ENCODE measurements at places on chromosomes 4 and X.

DNA sequence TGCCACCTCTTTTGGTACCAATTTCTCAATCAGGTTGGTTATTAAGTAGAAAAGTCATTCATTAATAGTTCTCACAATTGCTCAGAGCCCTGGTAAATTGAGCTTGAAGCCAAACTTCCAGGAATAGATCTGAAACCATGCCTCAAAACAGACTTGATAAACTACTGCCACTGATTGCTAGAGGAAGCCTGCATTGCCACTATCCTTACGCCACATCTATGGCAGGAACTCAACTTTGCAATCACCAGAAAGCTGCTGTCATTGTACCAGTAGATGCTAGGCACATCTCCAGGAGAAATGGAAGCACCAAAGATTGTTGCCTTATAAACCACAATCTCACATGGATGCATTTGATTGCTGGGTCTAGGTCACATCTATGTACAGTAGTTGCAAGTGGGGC lies 21.6 kb upstream of the TSPAN7 start:
- no peak for DNase-seq

- DNase-seq = no peak
These were observed 53.6 kb upstream of the HPSE start for GRCh38 chr4:83388313-83388676.

- DNase-seq = no peak
These were observed 292.0 kb downstream of the CCSER1 start for GRCh38 chr4:90419124-90419711.

- no peak for DNase-seq
These were observed 11.7 kb upstream of the PTPN13 start for GRCh38 chr4:86582410-86582809.

- no peak for DNase-seq
These were observed 39.1 kb upstream of the TMEM184C start for GRCh38 chr4:147578051-147578476.

DNA sequence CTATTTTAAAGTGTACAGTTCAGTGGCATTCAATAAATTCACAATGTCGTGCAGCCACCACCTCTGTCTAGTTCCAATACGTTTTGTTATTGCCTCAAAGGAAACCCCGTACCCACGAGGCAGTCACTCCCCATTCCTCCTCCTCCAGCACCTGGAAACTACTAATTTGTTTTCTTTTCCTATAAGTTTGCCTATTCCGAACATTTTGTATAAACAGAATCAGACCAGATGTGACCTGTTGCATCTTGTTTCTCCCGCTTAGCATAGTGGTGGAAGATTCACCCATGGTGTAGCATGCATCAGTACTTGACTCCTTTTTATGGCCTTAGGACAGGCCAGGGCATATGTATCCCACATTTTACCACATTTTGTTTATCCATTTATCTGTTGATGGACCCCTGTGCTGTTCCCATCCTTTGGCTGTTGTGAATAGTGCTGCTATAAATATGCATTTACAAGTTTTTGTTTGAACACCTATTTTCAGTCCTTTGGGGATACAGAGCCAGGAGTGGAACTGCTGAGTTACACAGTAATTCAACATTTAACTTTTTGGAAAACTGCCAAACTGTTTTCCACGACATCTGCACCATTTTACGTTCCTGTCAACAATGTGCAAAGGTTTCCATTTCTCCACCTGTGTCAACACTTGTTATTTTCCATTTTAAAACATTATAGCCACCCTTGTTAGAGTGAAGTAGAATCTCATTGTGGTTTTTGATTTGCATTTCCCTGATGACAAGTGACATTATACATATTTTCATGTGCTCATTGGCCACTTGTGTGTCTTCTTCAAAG lies 57.8 kb upstream of the STX18 start:
- no peak for DNase-seq

DNA sequence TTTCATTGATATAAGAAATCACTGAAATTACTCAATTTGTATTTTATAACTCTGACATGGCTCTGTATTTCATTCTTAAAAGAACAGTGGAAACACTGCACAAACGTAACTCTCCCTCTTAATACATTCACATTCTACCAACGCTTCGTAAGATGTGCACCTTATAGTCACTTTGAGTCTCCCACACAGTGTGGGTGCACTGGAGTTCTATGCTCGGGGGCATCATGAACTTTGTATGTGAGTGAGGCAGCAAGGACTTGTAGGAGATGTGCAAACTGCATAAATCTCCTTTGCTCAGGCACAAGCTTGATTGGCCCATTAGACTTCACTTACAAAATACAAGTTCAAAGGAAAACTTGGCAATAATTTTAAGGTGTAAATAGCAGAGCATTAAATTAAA lies 2385.0 kb upstream of the TENM3 start:
- DNase-seq = no peak

GRCh38 chrX:134990801-134991481 lies at the start of gene SMIM10:
Gene SMIM10 (plus strand): TSS chrX:134990991. CDS start chrX:134991096, 105 bp downstream.
- DNase-seq = peak; percentile 2

DNA sequence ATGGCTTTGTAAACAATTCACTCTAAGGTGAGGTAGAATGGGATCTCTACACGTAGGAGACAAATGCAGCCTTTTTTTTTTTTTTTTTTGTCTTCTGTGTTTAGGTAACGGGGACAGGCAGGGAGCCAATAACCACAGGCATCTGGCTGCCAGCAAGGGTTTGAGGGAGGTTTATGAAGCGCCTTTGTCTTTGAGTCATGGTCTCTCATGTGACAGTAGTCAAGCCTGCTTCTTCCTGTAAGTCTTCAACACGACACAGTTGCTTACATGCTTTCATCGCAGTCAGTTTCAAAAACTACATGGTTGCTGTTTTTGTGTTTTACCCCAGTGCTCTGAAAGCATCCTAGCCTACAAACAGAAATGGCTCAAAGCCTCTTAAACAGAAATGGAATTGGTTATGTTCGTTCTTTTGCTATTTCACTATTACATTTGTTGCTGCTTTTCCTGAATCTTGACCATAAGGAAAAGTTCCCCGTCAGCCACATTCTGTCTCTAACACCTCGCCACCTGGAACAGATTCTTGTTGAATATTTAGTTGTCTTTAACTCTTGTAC lies 127.8 kb upstream of the METTL14 start:
- no peak for DNase-seq

GRCh38 chr4:143405075-143405730 lies 68.5 kb downstream of the GAB1 start:
- no peak for DNase-seq

DNA sequence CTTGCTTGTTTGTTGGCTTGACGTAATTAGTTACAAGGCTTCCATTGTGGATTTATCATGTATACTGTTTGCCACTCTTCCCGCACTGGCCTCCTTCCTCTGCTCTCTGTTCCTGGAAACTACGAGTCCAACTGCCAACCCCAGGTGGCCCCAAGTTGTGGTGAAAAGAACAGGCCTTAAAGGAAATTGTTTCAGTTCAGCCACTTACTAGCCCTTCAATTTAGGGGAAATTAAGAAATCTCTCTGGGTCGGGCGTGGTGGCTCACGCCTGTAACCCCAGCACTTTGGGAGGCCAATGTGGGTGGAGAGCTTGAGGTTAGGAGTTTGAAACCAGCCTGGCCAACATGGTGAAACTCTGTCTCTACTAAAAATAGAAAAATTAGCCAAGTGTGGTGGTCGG lies 28.0 kb downstream of the RBM47 start:
- no peak for DNase-seq

GRCh38 chr4:40285692-40286091 lies 49.4 kb upstream of the CHRNA9 start:
- no peak for DNase-seq

DNA sequence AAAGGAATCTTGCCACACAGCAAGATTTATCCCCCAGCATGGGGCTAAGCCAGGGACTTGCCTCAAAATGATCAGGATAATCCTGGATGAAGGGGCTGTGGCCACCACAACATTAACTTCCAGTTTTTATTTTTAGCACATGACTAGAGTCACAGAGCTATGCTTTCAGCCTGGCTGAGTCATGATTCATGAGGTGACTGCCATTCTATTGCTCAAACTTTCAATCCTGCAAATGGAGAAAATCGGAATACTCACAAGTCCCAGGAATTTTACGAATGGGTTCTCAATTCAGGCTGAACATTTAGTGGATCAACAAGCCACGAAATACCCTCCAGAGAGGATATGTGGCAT lies 70.7 kb upstream of the HPGD start:
- DNase-seq = no peak

- DNase-seq = no peak
These were observed 230.2 kb downstream of the CLCN4 start for GRCh38 chrX:10387011-10387410.

- no peak for DNase-seq
These were observed 1226.2 kb upstream of the TENM3 start for GRCh38 chr4:181017038-181017437.

- no peak for DNase-seq
These were observed 2.4 kb upstream of the MORF4L2 start for GRCh38 chrX:103688946-103689345.

- DNase-seq = no peak
These were observed 13.0 kb upstream of the SEPSECS start for GRCh38 chr4:25172961-25173915.

GRCh38 chrX:85111347-85111746 lies 107.7 kb downstream of the APOOL start:
- no peak for DNase-seq

DNA sequence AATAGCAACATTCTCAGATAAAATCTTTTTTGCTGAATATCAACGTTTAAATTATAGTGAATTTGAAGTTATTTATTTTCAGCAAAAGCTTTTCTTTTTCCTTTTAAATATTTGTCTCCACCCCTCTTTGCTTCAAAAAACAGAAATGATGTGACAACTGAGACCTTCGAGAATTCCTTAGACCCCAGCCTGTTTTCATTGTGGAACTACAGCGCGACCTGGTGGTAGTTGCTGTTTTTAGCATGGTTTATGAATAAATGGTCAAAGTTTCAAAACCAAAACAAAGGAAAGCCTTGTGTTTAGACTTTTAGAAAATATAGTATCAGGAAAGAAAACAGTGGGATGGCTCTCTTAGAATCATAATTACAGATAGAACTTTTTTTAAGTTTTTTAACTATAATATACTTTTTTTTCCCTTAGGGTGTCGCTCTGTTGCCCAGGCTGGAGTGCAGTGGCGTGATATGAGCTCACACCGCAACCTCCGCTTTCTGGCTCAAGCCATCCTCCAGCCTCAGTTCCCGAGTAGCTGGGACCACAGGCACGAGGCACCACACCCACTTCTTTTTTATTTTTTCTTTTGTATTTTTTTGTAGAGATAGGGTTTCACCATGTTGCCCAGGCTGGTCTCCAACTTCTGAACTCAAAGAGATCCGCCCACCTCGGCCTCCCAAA lies 26.8 kb upstream of the TMEM184C start:
- peak; percentile 34 for DNase-seq

DNA sequence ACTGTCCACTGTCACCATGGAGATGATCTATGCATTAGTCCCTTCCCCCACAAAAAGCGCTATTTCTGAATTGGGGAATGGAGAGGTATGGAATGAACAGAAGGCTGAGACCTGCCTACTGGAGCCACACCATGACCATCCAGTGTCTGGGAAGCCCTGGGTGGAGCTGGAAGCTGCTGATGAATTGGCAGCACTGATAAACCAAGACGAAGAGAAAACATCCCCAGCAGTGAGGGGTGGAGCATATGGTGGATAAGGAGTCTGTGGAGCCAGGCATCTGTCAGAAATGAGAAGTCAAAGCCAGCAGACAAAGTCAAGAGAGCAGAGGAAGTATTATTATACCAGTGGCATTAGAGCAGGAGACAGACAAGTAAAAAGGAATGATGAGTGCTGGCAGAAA lies 13.2 kb downstream of the CC2D2A start:
- no peak for DNase-seq

DNA sequence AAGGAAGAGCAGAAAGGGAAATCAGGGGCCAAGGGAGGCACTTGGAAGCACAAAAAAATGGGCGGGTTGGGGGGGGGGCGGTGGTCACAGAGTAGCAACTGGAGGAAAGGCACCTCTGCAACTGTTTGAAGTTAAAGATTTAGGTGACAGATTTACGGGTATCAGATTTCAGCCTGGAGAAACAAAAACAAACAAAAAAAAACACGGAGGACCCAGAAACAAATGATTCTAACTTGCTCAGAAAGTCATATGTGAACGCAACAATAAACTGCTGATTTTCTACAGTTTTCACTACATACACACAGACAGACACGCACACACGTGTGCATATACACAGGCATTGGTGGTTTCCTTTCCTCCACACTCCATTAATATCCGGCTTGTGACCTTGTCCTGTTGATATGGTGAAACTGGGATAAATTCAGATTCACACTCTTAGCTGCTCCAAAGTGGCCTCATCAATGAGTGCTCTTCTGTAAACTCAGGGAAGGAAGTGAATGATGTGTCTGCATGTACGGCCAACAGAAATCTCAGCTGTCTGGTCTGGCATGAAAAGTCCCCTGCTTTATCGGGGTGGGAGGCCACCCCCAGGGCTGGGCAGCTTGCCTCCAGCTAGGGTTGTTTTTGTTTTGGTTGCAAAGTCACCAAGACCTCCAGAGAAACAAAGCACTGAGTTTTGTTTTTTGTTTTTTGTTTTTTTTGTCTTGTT lies 54.3 kb downstream of the CHST7 start:
- DNase-seq = no peak

DNA sequence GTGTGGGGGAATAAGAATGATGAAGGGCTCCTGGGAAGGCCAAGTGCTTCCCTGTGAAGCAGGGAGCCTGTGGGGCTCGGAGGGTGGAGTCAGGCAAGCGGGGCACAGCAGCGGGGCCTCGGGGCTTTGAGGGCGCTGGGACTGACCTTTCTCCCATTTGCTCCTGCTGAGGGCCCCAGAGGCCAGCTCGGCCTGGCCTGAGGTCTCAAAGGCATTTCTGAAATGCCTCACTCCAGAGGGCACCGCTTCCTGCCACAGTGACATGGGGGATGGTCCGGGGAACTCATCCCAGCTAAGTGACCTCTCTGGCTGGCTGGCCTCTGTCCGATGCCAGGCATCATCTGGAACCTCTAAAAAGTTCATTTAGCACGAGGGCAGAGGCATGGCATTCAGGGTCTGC lies 98.8 kb upstream of the STX18 start:
- no peak for DNase-seq

DNA sequence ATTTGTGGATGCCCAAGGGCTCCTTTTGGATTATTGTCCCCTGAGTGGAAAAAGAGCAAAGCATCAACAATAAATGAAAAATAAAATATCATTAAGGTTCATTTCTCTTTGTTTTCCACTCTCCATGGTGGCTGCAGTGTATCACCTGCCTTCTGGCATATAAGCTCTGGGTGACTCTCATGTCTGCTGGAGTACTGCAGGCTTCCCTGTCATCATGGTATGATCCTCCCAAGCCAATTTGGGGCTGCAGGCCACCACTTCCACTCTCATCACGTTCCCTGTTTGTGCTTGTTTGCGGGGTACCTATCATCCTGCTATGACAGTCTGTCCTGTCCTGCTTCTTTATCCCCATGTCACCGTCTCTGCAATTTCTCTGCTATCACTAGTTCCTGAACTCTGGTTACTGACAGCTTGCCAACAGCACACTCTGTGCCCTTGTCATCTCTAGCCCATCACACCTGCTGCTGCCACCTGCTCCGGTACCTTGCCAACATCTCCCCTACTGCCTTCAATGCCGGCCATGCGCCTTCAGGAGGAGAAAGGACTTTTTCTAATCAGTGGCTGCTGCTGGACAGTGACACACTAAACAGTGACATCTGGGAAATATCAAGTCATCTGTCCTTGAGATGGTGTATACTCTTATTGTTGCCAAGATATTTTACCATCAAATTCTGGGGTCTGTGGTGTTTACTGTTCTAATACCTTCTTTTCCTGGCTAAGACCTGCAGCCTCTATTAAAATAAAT lies 23.0 kb upstream of the FGF5 start:
- DNase-seq = no peak
